ENCODE measurements at places on chromosomes 7 and 10.

- DNase-seq: no peak
Measured at GRCh38 chr7:112646783-112647182, 143.4 kb downstream of the TMEM168 start.

- DNase-seq: no peak
Measured at GRCh38 chr10:45553613-45554012, 119.0 kb downstream of the ZFAND4 start.

DNA sequence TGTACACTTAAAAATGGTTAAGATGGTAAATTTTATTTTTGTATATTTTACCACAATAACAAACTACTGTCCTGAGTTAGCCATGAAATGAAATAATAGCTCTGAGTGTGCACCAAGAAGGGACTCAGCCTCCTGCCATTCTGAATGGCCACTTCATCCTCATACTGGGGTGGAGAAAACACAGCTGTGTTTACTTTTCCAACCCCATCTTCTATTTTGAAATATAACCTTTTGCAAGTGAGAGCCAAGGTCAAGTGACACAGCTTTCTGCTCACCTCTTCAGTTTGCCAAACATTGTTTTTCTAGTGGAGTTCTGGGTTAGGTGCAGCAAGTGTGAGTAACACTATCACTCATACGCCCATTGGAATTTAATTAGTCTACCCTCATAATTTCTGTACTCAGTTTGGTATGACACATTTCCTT is 107.4 kb upstream of the GLCCI1 start:
- peak; percentile 90 for DNase-seq

DNA sequence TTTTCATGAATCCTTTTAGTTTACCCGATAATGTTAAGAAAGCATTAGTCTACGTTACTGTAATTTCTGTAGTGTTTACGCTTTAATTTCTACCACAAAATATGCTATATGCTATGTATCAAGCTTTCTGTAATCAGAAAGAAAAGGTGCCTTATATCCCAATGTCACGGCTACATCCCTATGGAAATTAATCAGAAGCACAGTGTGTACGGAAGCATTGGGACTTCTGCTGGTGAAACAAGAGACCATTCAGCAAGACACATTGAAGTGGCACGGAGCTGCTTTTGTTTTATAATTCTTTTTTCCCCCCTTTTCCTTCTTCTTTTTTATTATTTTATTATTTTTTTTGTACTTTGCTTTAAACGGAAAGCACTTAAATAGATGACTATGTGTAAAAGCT is 31.2 kb upstream of the SH2B2 start:
- no peak for DNase-seq

DNA sequence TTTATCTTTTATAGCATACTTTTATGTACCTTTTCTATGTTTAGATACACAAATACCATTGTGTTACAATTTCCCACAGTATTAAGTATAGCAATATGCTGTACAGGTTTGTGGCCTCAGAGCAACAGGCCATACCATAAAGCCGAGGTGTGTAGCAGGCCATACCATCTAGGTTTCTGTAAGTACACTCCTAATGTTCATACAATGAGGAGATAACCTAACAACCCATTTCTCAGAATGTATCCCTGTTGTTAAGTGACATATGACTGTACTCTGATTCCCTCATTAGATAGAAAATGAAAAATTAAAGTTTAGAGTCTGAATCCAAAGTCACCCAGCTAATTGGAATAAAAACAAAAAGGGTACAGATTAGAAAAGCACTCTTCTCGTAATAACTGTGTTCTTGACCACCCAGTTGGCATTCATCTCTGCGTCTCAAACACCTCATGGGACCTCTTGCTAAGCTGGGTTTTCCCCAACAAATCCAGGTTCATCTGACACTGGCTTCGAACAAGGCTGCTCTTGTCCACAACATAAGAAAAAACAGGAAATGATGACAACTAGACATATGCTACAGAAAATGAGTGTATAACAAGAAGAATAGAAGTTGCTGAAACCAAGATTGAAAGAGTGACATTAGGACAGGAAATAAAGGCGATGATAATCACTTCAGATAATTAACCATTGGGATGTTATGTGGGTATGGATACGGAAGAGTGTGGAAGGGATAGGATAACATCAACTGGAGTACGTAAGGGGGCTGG is 1.4 kb downstream of the NDUFB8 start:
- no peak for DNase-seq

GRCh38 chr7:46606761-46607160 is 685.7 kb upstream of the IGFBP3 start:
- no peak for DNase-seq

- no peak for DNase-seq
Measured at GRCh38 chr10:123558651-123559050, 107.5 kb upstream of the GPR26 start.

DNA sequence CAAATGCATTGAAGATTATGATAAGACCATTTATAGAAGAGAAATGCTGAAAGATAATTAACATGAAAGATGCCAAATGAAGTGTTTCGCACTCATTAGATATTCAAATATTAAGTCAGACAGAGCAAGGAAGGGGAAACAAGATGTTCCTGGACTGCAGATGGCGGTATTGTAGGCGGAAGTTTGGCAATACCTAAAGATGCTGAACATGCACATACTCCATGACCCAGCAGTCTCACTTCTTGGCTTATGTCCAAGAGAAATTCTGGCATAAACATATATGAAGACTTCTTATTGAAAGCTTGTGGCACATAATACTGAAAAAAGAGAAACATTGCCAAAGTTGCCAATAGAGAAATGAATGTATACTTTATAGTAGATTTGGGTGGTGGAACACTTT is 325.4 kb upstream of the SEMA3C start:
- DNase-seq: no peak

DNA sequence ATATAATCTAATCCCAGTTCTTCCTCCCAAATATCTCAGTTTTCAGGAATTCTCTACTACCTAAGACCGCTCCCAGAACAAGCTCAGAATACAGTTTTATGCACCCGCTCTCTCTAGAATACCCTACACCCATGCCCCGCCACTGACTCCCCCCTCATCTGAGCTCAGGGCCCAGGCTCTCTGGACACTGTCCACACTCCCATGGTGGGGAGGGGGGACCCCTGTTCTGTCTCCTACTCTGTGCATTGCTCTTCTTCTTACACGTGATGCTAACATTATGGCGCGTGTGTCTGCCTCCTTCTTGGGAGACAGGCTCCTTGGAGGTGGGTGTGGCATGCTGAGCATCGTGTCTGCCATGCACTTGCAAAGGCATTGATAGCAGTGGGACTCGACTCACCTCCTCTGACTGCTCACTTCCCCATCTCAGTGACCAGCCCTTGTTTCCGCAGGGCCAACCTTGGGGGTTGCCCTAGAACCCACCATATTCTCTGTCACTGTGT is 127.9 kb downstream of the TCERG1L start:
- DNase-seq: no peak

GRCh38 chr7:132106491-132106890 is 469.8 kb downstream of the PLXNA4 start:
- no peak for DNase-seq

GRCh38 chr7:97012365-97013133 is 7.2 kb downstream of the DLX6 start:
- peak; percentile 87 for DNase-seq

DNA sequence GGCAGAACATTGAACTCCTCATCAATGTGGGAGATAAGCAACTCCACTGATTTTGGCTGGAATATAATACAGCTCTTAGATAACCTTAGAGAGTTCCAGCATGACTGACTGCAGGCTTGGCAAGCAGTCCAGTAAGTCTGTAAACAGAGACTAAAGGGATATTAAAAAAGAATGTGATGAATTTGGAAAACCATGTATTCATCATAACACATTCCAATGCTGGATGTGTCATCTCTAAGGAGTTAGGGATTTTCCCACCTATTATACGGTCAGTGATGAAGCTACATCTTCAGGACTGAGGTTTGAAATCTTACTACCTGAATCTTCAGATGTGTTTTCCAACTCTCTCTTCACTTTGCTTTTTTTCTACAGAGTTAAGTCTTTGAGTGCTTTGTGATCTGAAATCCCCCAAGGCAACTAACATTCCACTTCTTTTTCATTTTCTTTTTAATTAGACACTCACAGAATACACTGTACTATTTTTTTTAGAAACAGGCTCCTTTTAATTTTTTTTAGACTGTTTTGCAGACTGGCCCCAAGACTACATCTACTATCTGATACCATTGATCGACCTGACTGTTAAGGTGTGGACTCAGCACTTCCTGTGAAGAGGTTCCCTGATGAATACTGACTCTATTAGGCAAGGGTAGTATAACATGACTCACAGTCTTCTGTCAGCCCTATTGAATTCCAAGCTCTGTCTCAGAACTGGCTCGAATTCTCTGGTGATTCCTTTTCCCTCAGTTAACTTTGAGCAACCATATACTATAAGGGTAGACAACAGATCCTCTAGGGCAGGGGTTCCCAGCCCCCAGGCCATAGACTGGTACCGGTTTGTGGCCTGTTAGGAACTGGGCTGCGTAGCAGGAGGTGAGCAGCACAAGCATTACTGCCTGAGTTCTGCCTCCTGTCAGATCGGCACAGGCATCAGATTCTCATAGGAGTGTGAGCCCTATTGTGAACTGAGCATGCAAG is 678.2 kb downstream of the GRM8 start:
- DNase-seq: no peak

DNA sequence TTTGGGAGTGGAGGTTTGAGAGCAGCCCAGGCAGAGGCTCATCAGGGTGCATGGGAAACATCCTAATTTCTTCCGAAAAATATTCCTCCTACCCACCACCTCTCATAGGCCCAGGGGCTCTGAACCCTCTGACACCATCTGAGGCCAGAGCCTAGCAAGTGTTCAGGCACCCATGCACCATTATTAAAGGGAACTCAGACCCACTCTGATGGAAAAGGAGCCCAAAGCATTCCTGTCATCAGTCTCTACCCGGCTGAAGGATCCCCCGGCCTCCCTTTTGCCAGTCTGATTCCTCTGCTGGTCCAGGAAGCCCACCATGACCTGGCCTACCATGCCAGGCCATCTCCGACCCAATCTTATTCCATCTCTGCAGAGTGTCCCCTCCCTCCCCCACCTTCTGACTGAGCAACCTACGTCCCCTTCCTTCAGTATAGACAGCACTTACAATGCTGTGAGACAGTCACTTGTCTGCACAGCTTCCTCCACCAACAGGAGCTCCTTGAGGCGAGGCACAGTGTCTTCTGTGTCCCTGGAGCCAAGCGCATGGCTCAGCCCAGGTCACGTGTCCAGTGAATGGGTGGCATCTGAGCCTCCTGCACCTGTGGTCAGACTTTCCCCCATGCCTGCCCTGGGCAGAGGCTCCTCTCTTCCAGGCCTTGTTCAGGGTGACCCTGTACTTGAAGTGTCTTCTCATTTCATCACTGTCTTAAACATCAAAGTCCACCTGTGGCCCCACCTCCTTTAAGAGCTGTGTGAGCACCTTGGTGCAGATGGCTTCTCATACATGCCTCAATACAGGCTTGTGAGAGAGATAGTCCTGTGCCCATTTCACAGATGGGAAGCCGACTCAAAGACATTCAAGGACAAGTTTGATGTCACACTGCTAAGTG is 889 bp upstream of the GPR15LG start:
- no peak for DNase-seq

GRCh38 chr7:24501009-24501408 is 72.2 kb upstream of the PALS2 start:
- no peak for DNase-seq

- DNase-seq: no peak
Measured at GRCh38 chr7:28745351-28745750, 212.8 kb downstream of the TRIL start.

DNA sequence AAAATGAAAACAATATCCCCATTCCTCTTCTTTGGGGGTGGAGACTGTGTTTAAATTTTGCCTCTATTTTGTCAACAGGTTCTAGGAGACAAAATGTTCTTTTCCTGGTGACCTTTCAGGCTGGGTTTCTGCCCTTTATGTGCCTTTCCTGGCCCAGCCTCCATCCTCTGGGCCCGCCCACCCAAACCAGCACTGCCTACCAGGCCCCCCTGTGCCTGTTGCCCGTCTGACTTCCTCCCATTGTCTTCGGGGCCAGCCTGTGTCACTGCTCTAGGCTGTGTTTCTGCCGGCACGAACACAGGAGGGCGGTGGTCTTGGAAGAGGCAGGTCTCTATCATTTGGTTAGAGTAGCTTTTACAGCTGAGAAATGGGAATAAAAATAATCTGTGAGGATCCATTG is 13.9 kb downstream of the TSPAN14 start:
- peak; percentile 8 for DNase-seq

DNA sequence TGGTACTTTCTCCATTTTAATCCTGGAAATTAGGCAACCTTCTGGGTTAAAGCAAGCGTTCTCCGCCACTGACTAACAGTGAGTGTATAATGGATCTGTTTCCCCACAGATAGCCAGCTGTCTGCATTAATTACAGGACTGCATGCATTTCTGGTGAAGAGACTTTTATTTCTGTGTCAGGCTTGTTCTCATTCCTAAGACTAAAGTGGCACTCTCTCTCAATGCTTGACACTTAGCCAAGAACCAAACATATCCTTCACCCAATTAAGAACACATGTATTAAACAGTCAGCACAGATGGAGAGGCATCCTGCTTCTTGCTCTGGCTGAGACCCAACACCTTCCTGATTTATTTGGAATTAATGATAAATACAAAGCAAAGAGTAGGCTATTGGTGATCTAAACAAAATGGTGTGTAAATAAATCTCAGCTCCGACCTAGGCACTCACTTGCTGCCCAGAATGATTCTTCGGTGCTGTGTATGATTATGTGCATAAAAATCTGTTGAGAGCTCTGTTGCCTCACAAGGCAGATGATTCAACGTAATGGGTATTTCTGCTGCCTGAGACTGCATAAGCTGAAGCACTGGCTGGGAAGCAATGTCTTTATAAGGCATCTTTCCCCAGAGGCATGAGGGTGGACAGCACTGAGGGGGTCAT is 16.8 kb downstream of the CALU start:
- DNase-seq: no peak

DNA sequence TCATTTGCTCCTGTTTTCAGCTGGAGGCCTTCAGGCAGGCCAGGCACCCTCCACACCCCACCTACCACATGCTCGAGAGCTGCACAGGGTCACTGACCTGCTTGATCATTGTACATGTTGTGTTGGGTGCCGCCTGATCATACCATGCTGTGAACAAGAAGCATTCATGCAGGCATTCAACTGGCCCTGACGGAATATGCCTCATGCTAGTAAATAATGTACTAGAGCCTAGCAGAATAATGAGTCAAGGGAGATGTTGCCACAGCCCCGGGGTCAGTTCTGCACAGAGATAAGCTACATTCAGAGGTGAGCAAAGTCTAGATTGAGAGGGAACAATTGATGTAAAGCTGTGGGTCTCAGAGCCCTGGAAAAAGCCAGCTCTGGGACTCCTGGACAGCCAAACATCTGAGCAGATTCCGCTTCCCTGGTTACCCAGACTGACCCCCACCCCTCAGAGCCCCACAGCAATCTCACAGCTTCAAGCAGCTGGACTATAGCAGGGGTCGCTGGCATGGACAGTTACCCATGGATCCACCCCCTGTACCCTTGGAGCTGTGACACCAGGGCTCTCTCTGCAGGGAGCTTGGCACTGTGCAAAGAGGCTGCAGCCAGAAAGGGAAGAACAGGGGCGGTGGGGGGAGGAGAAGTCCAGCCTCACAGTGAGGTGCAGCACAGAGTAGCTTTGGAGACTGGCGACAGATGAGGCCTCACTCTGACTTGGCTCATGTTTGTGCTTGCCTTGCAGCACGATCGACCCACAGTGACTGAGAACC is 86.6 kb downstream of the FRMPD2 start:
- DNase-seq: no peak
